ENCODE measurements at places on chromosomes 5 and 9.

DNA sequence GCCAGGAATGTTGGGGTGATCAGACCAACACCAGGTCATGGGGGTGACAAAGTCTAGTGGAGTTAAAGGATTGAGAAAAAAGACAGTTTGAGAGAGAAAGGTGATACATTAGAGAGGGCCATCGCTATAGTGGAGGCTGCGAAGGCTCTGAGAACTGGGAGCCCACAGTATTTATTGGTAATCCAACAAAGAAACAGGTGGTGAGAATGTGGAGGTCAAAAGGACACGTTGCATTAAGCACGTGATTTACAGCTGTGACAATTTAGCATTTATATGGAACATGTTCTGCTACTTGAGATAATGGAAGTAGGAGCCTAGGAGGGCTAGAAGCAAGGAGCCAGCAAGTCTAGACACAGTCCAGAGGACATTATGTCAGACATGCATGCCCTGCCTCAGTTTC, 2086.5 kb upstream of the C9orf72 start:
- DNase-seq: no peak

DNA sequence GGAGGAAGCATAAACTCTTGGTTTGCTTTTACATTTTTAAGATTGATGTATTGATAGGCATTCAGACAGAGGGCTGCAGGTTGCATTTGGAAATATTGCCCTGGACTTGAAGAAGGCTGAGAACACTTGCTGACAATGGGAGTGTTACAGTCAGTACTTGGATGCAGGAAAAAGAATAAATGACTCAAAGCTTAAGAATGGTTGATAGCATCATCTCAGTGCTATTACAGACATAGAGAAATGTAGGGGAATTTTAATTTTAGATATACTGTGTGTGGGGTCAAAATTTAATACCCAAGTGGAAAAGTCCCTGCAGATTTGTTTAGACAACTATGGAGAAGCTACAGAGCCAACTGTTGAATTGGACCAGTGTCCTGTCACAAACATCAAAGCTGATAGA, 101.1 kb downstream of the ISL1 start:
- DNase-seq: no peak

DNA sequence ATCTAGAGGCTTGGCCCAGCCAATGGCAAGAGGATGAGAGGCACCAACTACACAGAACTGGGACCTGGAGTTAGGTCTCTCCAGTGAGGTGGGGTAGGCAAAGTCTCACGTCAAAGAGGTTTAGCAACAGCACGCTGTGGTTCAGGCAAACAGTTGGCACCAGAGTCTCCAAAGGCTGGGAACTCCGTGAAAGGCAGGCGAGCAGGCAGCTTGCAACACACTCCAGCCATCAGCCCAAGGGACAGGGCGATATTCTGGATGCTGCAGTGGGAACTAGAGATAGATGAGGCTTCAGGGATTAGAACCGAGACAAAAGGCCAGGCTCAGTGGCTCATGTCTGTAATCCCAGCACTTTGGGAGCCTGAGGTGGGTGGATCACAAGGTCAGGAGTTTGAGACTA, 129.1 kb downstream of the PDZD2 start:
- no peak for DNase-seq

DNA sequence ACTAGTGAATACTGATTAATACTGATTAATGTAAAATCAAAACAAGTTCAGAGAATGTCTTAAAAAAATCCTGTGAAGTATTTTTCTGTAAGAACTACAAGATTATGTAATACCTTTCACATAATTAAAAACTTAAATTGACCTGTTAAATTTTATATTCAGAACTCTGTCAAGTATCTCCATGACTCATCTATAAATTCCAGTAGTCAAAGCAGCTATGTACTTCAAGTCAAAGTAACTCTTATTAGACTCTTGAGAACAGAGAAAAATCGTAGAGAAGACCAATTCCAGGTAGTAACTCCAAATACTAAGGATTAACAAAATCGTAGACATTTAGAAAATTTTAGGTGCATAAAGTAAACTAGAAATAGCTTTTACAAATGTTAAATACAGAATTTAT, 77.1 kb downstream of the HOMER1 start:
- no peak for DNase-seq

- no peak for DNase-seq
These were observed 92.9 kb downstream of the GLDC start for GRCh38 chr9:6552498-6553121.

GRCh38 chr9:124793015-124793541, 16.1 kb downstream of the OLFML2A start:
- no peak for DNase-seq

DNA sequence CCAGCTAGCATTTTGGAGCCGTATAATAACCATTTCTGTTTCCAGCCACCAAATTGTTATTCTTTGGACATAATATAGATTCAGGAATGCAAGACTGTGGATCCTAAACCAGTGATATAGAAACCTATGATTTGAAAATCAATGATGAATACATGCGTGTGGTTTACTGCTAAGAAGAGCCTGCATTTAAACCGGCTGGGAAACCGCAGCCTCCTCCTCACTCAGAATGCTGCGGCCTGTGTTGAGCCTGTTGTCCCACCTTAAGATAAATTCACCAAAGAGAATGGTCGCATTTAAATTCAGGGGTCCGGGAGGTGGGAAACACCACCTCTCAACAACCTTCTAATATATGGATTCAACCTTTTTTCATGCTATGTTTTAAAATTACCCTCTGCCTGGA, 148.0 kb downstream of the MEF2C start:
- no peak for DNase-seq

- DNase-seq: no peak
These were observed 90.9 kb downstream of the EQTN start for GRCh38 chr9:27206041-27206440.

- DNase-seq: no peak
These were observed 518.2 kb upstream of the TLE4 start for GRCh38 chr9:79053598-79053997.

- peak; percentile 30 for DNase-seq
These were observed 236.2 kb downstream of the SYK start for GRCh38 chr9:91037511-91038482.

- DNase-seq: no peak
These were observed 81.2 kb downstream of the ZCCHC7 start for GRCh38 chr9:37201581-37201980.

DNA sequence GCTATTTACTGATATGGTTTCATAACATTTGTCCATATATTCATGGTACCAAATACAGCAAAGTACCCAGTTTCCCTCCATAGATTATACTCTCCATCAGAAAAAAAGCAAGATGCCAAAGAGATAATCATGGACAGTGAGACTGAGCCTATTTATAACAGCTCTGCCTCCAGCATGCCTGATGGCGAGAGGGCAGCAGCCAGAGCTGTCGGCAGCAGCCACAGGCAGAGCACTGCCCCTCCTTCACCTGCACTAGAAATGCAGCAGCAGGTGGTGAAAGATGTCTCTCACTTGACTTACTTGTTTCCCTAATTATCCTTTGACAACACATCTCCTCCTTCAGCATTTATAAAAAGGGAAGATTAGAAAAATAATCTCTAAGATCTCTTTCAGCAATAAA, 32.4 kb downstream of the CTNNAL1 start:
- DNase-seq: no peak

DNA sequence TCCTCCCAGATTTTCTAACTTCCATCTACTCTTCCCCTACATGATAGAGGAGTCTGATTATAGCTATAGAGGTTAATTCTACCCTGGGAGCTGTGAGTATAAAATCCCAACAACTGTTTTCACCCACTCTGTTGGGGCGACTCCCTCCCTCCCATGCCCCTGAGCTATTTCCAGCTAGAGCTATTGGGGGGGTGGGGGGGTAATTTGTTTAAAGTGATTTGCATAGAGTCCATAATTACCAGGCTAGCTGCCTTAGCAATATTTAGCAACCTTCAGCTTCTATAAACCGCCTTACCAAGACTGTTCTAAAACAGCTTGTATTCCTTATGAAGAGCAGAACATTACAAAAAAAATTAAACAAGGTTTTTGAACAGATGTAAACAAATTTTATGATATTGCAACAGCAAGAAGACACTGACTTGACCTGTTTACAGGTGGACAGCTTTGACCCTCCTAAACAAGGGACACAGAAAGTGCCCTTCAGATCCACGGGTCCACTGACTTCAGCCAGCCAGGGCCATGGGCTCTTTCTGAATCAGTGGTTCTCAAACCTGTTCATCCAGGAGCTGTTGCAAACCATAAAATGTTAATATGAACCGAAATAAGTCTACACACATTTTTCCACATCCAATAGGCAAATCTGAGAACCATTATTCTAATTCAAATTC, 98.2 kb downstream of the OTULIN start:
- peak; percentile 33 for DNase-seq

DNA sequence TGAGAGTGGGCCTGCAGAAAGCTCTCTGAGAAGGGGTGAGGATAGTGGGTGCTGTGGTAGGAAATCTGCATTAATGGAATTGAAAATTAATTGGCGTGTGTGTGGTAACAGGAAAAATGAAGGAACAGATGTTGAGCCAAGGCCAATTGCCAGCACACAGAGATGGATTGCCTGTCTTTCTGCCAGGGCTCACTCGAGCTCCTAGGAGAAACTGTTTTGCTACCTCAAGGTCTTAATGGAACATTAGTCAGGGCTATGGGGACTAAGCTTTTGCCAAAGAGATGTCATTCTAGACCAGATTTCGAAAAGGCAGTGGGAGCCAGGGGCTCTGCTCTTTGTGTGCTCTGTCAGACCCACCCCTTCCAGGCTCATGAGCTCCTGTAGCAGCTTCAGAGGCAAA, 124.0 kb upstream of the EFNA5 start:
- no peak for DNase-seq

- DNase-seq: no peak
These were observed 358.3 kb downstream of the SEMA5A start for GRCh38 chr5:9187614-9188013.

DNA sequence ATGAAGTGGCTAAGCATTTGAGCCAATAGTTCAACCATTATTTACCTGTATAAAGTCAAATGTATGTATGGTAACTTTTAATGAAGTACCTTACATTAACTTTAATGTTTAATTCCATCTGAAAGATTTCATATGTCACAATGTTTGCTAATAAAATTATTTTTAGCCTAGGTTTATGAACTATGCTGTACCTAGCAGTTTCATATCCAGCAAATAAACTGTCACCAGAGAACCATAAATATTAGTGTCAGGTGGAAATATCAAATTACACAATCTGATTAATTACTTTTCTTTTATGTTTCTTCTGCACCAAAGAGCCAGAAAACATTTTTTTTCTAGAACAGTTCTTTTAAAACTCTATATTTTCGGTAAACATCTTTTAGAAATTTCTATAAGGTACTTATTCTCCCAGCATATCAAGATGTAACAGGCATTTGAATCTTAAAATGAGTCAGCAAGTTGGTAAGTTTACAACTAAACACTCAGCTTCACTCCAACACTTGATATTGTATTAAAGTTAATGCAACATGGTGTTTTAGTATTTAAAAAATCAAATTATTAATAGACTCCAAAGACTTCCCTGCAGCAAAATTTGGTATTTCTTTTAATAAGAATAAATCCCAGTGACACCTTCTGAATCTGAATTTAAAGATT, 8.5 kb upstream of the CCDC192 start:
- DNase-seq: no peak

GRCh38 chr5:174094857-174095606, 49.5 kb downstream of the NSG2 start:
- DNase-seq: no peak

DNA sequence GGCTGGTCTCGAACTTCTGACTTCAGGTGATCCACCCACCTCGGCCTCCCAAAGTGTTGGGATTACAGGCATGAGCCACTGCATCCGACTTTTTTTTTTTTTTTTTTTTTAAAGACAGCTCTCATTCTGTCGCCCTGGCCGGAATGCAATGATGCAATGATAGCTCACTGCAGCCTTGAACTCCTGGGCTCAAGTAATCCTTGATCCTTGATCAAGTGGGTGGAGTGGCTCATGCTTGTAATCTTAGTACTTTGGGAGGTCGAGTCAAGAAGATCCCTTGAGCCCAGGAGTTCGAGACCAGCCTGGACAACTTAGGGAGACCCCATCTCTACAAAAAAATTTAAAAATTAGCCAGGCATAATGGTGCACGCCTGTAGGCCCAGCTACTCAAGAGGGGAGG, 8.1 kb downstream of the SEC24A start:
- DNase-seq: no peak

- DNase-seq: no peak
These were observed 116.0 kb downstream of the VAV2 start for GRCh38 chr9:133876144-133876543.

DNA sequence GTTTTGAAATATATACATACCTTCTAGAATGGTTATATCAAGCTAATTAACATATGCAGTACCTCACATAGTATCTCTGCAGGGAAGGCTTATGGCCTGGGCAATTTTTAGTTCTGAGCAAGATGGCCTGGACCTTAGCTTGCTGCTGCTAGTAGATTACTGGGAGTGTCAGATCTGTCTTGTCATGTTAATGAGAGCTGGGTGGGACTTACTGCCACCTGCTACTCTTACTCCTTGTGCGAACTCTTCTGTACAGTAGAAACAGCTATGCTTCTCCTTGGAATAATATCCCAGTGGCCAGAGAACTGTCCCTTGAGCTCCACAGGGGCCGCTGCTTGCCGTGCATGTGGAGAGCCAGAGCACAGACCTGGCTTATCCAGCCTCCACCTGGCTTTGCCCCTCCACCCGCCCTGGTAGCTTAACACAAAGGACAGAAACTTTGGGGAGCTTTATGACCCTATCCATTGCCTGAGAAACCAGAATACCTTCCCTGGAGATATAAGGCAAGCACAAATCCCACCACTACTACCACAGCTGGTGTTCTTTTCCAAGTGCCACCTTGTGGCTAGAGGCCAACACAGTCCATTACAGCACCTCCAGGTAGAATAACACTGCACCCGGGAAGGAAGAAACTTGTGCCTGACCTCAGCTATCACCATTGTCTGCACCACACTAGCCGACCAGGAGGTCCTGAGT, 74.4 kb upstream of the RUSC2 start:
- no peak for DNase-seq

DNA sequence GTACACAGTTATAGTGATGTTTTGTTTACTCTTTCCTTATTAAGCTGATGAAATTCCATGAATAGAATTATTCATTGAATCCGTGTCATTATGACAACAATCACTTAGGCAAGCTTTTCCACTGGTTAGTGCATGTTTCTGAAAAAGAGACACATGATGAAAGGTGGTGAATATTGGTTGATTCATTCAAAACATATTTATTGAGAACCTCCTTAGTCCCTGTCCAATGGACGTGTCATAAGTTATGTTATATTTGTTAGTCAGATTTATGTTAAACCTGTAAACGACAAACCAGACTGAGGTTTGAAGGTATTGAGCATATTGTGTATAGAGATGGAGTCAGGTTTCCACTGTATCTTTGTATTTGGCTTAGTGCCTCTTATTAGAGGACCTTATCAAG, 1888.9 kb upstream of the CDH6 start:
- no peak for DNase-seq

DNA sequence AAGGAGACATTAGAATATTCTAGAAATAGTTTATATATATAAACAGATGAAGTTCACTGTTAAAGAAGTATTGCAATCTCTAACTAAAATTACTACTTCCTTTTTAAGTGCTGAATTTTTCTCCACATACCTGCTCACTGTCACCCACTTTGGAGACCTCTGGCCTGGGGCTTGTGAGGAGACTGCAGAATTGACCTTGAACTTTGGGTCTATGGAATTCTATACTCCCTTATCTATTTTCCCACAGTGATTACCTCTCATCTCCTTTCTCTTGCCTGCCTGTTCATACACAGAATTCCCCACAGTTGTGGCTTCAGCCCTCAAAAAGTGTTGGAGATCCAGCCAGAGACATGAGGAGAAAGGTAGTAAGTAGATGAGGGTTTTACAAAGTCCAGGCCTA, 45.4 kb downstream of the LARP1 start:
- DNase-seq: no peak
